ENCODE measurements at places on chromosomes 3 and 15. TPM values are rescaled to one million over a fixed set of nuclear protein-coding genes. Genes with fewer than 3 reads are reported as not detected.

TNFAIP8L3 gene
- total RNA-seq, result 0.31 TPM

GRCh38 chr3:141797819-141798447 lies 34.7 kb downstream of the GRK7 start:
- DNase-seq, result no peak

- DNase-seq, result peak; percentile 70
Measured at GRCh38 chr3:166060789-166061479, 223.7 kb upstream of the BCHE start.

DNA sequence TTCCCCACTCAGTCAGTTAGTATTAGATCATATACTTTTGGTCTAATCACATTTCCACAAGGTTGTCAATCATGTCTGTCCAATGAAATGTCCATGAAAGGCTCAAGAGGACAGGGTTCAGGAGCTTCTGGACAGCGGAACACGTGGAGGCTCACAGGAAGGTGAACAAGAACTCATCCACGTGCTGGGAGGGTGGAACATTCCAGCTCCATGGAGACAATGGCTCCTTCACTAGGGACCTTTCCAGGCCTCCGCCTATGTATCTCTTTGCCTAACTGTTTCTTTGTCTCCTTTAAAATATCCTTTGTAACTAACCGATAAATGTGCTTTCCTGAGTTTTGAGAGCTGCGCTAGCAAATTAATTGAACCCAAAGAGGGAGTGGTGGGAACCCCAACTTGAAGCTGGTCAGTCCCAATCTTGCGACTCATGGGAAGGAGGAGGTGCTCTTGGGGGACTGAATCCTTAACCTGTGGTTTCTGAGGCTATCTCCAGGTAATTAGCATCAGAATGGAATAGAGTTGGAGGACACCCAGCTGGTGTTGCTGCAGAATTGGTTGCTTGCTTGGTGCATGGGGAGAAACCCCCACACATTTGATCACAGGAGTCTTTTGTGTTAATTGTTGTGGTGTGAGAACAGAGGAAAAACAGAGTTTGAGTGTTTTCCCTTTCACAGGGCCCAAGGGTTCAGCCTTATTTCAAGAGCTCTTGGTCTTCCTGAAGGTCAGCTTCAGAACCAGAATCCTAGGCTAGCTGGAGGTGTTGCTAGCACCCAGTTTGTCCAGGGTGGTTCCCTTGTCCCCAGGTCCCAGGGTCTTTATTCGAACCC lies 3.0 kb upstream of the TKT start:
- DNase-seq, result peak; percentile 89

- DNase-seq, result no peak
Measured at GRCh38 chr3:4979428-4980228, at the start of gene BHLHE40. Gene BHLHE40 (plus strand): TSS chr3:4979437. CDS start chr3:4979719, 282 bp downstream.

- peak; percentile 50 for DNase-seq
Measured at GRCh38 chr3:138284957-138285477, 44.6 kb downstream of the NME9 start.

- no peak for DNase-seq
Measured at GRCh38 chr15:76839173-76839572, 66.0 kb downstream of the SCAPER start.

SKOR1 gene
- total RNA-seq, result 0.37 TPM

DNA sequence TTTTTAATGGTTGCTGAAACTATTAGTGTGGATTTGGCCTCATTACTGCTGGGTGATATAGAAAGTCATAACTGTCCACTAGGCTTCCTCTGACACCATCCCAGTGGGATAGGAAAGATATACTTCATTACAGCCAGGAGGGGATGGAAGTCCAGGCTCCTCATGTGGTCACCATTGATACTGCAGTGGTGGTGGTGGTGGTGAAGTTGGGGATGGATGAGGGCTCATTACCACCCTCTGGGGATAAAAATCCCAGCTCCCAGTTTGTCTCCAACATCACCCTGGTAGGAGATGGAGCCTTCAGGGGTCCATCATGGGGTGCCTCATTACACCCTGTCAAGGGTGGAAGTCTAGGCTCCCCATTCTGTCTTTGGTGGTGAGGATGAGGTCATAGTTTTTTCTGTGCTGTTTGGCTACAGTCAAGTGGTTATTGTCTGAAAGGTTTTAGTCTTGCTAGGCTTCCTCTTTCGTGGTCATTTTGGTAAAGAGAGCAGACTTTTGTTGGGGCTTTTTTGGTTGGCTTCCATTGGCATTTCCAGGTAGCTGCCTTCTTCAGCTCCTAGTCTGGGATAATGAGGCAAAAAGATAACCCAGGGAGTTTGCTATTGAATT lies 30.1 kb upstream of the FILIP1L start:
- DNase-seq, result no peak

DNA sequence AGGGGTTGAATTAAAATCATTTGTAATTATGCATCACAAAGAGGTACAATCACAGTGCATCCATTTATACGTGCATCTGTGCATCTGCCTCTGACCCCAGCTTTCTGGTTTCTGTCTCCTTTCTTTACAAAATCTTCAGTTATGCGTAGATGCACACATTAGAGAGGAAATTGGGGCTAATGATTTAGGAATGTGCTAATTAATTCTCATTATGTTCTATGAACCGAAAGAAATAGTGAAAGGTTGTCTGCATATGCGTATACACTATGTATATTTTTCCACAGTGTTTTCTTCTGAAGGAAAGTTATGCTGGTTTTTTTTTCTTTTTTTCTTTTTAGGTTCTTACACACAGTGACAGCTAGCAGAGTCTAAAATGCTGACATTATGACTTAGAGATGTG lies 71.6 kb downstream of the SAMMSON start:
- no peak for DNase-seq

- no peak for DNase-seq
Measured at GRCh38 chr3:141444586-141445285, 42.1 kb upstream of the RASA2 start.

DNA sequence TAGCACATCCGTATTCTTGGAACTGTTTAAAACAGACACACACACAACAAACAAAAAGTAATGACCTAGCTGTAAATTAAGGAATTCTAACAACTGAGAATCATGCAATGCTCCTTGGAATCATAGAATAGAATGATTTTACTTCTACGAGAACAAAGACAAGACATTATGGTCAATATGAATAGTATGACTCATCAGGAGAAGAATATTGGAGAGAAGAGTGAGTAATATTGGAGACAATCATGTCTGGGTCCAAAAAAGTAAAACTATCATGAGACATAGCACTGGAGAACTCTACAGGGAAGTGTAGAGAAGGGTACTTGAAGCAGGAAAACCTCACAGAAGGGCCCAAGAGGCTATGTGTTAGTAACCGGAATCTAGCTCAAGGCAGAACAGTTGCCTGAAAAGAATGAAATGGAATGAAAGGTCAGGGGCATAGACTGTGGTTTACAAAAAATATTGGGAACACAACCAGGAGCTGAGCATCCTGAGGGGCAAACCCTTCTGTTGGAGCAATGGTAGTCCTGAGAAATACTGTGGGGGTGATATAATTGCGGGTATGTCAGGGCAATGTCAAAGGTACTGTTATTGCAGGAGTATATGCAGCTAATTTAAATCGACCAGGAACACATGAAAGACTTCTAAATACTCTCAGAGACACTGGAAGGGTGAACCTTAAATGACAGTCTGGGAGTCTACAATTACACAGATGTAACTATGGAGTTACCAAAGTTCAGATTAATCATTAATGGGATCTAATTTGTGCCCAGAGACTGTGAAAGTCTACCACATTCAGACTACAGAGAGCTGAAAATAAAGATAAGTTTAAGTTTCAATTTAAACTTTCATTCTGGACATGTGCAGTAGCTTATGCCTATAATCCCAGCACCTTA lies 201.2 kb downstream of the BCHE start:
- DNase-seq, result no peak

DNA sequence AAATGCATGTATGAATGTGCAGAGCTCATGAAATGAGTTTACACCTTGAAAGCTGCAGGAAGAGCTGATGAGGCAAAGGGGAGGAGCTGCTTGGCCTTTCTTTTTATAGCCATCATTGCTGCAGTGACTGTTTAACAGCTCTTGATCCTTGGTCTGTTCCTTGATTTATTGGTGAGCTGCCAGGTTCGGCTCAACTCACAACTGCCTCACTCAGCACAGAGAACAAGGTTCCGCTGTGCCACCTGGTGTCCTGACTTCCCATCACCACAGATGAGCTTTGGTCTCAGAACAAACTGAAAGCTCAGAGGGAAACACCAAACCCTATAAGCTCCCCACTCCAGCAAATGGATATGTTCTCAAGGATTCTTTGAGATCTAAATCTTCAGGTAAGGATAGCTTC lies 626.1 kb downstream of the MAGI1 start:
- DNase-seq, result peak; percentile 71

DNA sequence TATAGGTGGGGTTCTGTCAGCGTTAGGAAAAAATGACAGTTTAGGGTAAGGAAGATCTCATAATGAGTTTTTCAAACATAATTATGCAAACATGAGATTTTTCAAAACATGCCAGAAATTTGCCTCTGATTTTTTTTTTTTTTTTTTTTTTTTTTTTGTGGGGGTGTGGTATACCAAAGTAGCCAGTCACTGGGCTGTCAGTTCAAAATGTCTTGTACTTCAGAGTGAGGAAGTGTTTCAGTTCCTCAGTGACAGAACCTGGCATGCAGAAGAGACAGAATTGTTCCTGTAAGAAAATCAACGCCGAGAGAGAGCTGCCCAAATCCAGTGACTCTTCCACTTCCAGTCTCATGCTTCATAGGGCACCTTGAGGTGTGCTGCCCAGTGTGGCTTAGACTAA lies 9.7 kb downstream of the NCBP2 start:
- DNase-seq, result no peak

DNA sequence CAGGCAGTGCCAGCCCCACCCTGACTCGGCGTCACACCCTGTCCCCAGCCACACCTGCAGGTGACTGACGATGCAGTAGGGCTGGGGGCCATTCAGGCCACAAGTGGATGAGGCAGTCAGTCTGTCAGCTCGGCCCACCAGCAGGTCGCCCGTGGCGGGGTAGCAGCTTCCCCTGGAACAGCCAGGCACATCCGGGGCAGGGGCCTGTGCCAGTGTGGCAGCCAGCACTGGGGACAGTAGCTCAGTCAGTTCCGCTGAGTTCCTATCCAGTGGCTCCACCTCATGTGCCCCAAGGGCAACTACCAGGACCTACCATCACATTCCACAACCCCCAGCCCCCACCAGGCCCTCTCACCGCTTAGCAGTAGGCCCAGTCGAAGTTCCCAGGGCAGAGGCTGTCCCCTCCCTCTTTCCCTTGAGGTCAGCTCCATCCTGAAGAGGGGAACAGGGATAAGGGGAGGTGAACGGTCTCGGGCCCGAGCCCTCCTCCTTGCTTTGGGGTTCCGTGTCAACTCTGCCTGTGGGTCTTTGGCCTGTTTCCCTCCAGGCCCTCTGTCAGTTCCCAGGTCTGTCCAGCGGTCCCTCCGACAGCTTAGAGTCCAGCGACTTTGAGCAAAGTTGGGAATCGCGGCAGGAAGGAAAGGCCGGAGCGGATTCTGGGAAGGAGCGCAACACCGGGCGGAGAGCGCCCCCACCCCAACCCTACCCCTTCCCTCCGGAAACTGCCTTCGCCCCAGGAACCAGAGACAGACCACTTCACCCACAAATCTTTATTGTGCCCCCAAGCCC lies at the start of gene LAMB2:
Gene LAMB2, minus strand, starts transcription at position 614 of the 789 bp plus-strand sequence. Its CDS starts 183 bp downstream, at position 431.
- peak; percentile 94 for DNase-seq

DNA sequence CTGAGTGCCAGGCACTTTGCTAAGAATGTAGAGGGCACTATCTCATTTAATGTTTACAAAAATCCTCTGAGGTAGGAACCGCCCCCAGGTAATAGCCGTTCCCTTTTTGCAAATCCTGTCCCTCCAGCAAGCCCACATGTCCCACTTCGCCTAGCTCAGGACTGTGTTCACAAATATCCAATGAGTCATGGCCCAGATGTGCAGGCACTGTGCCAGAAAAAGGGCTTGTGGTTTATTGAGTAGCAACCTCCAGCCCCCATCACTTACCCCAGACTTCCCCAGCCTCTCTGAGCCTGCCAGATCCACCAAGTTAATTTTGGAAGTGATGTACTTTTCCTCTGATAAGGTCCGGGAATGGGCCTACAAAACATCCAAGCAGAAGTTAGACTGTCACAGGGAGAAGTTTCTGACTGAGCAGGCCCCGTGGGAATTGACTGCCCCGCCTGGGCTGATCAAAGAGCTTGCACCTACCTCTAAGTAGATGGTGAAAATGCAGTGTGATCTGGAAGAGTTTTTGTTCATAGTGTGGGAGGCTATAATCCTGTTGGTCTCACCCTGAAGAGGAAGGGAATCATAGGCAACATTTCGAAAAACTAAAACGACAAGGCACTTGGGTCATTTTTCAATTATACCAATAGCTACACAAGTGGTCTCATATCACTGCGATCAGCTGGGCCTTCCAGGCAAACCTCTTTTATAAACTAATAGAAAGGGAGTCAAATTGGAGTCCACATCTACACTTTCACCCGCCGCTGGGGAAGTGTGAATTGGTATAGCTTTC lies 15.7 kb downstream of the KIF9 start:
- DNase-seq, result no peak

GRCh38 chr15:69556344-69556743 lies 103.7 kb downstream of the RPLP1 start:
- DNase-seq, result no peak

FETUB gene
- total RNA-seq, result not detected

GRCh38 chr3:20145874-20146273 lies 40.1 kb downstream of the SGO1 start:
- no peak for DNase-seq

CTXN2 gene
- total RNA-seq, result not detected

CNBP gene
- 284 TPM for total RNA-seq

LRRC2 gene
- 11.2 TPM for total RNA-seq

RBM5 gene
- total RNA-seq, result 143 TPM

GRCh38 chr15:71304681-71305080 lies 189.4 kb downstream of the THSD4 start:
- DNase-seq, result no peak

PPP1R14D gene
- total RNA-seq, result not detected

- no peak for DNase-seq
Measured at GRCh38 chr15:45326741-45327140, 51.6 kb downstream of the GATM start.

GRCh38 chr3:81003817-81004216 lies 757.6 kb downstream of the GBE1 start:
- DNase-seq, result no peak

ZNF619 gene
- total RNA-seq, result 13.7 TPM

DNA sequence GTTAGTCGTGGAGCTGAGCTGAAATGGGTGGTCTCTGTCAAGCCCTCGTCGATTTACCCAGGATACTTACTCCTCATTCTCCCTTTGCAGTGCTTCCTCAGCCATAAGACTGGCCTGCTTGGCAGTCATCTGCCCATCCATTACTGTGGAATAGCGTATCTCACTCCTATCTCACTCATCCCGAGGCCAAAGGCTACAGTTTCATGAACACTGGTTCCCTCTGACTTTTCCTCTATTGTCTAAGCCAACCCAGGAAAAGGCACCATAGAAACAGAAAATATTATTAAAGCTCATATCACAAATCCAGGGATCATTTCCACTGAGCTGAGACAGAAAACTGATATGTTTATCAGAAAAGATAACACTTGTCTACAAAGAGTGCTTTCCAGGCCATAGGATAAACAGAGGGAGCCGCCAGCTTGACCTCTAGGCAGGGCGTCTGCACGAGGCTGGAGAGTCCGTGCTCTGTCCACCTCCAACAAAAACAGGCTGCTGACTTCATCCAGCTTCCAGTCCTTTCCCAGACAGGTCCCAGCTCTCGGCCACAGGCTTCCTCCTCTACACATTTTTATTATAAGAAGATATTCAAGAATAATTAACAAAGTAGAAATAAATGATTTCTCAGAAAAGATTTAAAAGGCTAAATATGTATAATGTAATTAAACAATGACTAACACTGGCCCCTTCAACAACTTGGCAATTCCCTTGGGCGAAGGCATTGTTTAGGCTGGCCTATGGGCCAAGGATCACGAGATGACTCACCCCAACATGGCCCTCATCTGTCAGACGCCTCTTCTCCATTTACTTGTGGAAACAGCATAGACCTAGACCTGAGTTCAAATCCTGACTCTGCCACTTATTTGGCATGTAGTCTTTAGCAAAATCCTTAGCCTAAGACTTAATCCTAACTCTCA lies 27.4 kb upstream of the BOC start:
- DNase-seq, result no peak
